Activated CD4-positive, alpha-beta T cell treated with anti-CD3 and anti-CD28 coated beads, Interleukin-2, Interleukin-6, amounts not matched to agents 100 ng/mL and 50 ng/mL, durations not matched to agents 16 hours and 8 hours (primary cell): ENCODE measurements at places on chromosomes 12 and 14.
A peak's percentile ranks its signal among the peaks of the same experiment; 100 is the strongest.

- no peak for DNase-seq
Observed at GRCh38 chr14:61368114-61368710, 46.8 kb downstream of the PRKCH start.

GRCh38 chr14:76531821-76532318 lies 155.9 kb downstream of the ESRRB start:
- no peak for DNase-seq

- no peak for DNase-seq
Observed at GRCh38 chr12:8446642-8447547, 8.9 kb upstream of the CLEC6A start.

GRCh38 chr12:117045160-117046010 lies 53.8 kb downstream of the TESC start:
- no peak for DNase-seq

GRCh38 chr12:94152292-94153078 lies 4.1 kb downstream of the PLXNC1 start:
- DNase-seq: no peak

GRCh38 chr14:77033622-77034589 lies 5.4 kb upstream of the IRF2BPL start:
- peak; percentile 93 for DNase-seq

GRCh38 chr14:90864741-90865140 lies 48.5 kb upstream of the TTC7B start:
- DNase-seq: no peak

- DNase-seq: no peak
Observed at GRCh38 chr14:64878837-64879634, 671 bp downstream of the SPTB start.

DNA sequence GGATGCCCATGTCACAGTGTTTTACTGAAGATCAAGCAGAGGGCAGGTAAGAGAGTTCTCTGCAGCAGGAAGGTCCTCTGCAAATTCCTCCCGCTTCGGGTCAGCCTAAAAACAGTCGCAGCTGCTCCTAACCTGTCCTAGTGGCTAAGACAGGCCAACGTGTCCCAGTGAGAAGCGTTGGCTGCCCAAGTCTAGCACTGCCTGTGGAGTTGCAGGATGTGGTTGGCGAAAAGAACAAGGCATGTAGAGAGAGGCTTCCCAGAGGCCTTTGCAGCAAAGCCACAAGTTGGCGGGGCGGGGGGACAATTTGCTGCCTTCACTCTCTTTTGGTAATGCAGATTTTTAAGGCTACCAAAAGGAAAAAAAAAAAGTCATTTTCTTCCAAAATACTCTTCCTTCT lies 340.1 kb downstream of the BCL11B start:
- peak; percentile 44 for DNase-seq

DNA sequence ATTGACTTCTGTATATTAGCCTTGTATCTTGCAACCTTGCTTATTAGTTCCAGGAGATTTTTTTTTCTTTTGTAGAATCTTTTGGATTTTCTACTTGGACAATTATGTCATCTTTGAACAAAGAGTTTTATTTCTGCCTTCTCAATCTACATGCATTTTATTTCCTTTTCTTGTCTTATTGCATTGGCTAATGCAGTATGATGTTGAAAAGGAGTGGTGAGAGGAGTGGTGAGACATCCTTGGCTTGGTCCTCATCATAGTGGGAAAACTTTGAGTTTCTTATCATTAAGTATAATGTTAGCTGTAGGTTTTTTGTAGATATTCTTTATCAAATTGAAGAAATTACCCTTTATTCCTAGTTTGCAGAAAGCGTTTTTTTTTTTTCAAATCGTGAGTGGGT lies 80.6 kb downstream of the RFX4 start:
- no peak for DNase-seq

DNA sequence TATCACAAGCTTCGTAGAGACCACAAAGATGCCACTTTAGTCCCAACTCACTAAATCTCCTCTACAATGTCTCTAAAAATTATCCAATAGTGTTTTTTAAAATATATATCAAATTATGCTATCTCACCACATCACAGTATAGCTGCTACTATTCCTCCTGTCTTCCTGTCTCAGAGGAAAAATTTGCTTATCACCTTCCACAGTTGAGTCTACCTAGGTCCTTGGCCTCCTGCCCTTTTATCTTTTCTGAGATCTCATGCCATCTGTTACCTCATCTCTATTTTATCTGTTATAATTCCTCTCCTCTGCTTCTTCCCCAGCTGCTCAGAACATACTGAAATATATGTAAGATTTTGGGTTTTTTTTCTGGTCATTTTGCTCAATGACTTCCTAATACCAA lies 568.2 kb downstream of the DIO2 start:
- DNase-seq: no peak

GRCh38 chr12:21276826-21277225 lies 57.9 kb downstream of the SLCO1A2 start:
- DNase-seq: no peak

- no peak for DNase-seq
Observed at GRCh38 chr12:87585882-87586557, 443.2 kb downstream of the C12orf50 start.

DNA sequence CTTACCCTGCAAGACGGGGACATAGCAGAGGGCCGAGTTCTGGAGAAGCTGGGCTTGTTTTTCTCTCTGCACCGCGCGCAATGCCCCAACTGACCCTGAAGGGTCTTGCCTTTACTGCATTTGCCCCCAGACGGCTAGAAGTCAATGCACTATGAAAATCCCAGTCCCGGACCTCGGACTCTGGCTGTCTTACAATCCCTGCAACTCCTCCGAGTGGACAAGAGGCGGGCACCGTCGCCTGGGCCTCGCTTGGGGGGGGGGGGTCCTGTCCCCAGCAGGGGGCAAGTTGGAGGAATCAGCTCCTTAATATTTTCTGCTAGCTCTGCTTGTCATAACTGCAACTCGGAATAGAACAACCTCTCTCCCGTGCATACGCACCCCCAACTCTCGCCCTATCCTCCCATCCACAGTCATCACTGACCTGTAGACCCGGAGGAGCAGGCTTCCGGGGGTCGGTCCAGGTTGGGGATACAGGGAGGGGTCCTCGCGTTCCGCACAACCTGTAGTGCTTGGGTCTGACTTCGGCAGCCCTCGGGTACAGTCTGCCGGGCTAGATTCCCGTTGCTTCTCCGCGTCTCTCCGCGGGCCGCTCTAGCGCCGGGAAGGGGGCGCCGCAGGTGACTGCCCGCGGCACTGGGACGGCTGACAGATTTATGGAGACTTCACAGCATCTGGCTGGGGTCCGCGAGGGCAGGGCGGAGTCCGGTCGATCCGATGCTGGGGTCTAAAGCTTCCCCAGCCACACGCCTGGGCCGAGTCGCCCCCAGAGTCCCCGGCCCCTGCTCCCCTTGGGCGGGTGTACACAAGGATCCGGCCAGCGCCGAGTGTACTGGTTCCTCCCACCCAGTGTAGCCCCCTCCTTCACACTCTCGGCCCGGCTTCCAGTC lies 3.3 kb upstream of the PAX9 start:
- DNase-seq: no peak

GRCh38 chr14:103143506-103143905 lies 20.2 kb downstream of the TNFAIP2 start:
- no peak for DNase-seq

DNA sequence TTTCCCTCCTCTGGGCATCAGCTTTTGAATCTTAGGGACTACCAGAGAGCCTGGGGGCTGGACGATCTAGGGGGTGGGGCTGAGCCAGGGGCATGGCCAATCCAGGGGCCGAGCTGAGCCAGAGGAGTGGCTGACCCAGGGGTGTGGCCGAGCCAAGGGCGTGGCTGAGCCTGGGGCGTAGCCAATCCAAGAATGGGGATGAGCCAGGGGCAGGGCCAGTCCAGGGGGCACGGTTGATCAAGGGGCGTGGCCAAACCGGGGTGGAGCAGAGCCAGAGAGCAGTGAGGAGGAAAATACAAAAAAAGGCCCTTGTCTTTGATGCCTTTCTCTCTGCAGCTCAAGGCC lies 219.3 kb upstream of the NOS1 start:
- peak; percentile 3 for DNase-seq

DNA sequence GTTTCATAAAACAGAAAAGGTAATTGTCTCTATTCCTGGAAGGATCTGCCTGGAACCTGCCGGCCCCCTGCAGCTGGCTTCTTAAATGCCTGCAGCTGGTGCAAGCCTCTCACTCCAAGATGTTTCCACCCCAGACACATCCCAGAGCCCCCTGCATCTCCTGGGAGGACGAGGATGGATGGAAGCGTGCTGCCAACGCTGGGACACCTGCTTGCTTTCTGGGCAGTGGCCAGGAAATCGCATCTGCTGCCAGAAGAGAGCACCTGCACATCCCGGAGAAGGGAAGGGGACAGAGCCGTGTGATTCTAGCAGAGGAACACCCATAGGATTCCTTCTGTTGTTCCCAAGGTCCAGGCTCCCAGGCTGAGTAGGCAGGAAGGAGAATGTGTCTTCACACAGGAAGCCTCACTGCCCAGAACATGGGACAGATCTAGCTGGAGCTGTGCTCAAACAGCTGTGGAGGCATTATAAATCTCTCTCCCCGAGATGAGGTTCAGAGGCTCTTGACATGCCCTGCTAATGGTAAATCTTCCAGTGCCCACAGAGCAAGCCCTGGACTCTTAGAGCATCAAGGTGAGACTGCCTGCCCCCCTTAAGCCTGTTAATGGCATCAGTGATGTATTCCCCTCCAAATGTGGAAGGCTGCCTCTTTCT lies 138.8 kb upstream of the MAP1LC3B2 start:
- no peak for DNase-seq

GRCh38 chr14:29126361-29126760 lies 359.8 kb downstream of the FOXG1 start:
- no peak for DNase-seq

DNA sequence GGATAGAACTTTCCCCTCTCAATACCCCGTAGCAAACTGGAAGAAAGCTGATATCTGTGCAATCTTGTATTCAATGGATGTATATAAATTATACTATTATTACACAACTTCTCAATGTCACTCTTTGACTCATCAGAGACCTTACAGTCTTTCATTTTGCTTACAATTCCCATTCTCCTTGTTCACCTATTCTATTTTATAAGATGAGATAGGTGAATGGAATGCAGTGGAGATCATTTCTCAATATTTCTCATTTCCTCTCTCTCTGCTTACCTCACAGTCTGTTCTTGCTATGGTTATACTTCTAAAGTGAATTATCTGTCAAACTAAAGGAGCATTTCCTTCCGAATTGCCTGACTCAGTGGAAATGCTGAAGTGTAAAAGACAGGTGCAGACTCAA lies 14.9 kb downstream of the FOXA1 start:
- DNase-seq: no peak

DNA sequence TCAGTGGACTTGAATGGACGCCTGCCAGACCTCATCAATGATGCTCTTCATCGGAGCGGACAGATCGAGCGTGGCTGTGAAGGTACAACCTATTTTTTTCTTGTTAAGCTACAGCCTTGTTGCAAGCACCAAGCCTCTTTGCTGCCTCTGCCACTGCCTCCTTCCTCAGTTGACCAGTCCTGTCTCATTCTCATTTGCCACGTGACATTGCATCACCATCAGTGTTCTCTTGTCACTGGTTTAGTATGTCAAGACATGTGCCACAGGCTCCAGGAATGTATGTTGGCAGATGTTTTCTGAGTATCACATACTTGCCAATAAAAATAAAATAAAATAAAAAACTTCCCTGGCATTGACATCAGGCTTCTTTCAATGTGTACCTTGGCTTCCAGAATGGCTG lies 798.1 kb downstream of the NRXN3 start:
- DNase-seq: no peak

- no peak for DNase-seq
Observed at GRCh38 chr12:56469007-56469930, 891 bp downstream of the SPRYD4 start.

DNA sequence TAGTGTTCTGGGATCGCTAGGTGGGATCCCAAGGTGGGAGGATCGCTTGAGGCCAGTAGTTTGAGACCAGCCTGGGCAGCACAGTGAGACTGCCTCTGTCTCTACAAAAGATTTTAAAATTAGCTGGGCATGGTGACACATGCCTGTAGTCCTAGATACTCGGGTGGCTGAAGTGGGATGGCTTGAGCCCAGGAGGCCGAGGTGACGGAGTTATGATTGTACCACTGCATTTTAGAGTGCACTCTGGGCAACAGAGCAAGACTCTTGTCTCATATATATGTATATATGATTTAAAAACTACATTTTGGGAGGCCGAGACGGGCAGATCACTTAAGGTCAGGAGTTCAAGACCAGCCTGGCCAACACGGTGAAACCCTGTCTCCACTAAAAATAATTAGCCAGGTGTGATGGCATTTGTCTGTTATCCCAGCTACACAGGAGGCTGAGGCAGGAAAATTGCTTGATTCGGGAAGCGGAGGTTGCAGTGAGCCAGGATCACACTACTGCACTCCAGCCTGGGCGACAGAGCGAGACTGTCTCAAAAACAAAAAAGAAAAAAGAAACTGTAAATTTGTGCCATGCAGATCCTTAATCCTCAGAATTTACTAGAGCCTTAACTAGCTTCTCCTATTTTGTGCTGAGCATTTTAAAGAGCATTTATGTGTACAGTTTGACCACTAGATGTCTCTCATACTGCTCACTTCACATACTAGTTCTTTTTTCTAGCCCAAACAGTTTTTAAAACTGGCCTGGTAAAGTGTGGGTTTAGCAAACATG lies 114.8 kb downstream of the MON2 start:
- DNase-seq: peak; percentile 14

DNA sequence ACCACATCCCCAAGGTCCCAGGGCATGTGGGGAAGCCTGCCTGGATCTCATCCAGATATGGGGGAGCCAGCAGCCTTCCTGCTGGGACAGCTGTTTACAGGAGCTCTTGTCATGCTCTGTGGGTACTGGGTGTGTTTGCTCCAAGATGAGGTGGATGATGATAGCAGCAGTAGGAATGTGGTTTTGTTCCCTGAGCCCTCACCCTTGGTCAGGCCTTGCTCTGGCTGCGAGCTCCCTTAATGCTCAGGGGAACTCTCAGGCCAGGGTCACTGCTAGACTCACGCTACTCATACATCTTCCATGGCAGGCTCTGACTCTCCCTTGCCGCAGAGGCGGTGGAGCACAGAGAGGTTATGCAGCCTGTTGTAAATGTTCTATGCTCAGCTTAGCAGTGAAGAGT lies 990.3 kb downstream of the AACS start:
- no peak for DNase-seq
